Skin of body (tissue), 3 donors: ENCODE measurements at places on chromosomes 5 and 9. TPM values are rescaled to one million over a fixed set of nuclear protein-coding genes. Genes with fewer than 3 reads are reported as not detected.

DNA sequence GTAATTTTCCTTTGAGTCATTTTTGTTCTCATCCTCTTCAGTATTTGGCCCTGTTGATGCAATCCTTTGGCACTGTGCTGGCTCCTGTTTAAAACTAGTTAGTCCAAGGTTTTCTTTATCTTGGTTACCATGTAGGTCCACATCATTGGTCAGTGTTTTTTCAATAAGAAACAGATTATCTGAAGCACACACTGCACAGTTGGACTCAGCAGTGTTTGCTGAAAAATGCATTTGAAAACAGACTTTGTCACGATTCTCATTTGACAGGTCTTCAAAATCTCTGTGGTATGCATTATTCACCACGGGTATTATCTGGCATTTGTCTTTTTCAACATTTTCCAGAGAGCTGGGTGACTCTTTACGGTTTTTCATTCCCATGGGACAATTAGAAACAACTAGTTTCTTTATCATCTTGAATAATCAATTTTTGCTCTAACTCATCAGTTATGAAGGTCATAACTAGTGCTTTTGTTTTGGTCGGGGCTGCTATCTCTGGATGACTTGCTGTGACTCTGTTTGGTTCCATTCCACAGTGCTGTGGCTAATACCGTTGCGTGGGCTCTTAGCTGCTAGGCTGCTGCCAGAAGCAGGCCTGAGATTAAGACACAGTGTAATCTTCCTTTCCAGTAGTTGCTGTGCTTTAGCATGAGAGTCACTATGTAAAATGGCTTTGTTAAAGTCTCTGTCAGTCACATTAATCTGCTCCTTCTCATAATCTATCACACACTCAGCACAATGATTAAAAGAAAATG, 36.2 kb downstream of the NUDT12 start:
- no peak for DNase-seq

DNA sequence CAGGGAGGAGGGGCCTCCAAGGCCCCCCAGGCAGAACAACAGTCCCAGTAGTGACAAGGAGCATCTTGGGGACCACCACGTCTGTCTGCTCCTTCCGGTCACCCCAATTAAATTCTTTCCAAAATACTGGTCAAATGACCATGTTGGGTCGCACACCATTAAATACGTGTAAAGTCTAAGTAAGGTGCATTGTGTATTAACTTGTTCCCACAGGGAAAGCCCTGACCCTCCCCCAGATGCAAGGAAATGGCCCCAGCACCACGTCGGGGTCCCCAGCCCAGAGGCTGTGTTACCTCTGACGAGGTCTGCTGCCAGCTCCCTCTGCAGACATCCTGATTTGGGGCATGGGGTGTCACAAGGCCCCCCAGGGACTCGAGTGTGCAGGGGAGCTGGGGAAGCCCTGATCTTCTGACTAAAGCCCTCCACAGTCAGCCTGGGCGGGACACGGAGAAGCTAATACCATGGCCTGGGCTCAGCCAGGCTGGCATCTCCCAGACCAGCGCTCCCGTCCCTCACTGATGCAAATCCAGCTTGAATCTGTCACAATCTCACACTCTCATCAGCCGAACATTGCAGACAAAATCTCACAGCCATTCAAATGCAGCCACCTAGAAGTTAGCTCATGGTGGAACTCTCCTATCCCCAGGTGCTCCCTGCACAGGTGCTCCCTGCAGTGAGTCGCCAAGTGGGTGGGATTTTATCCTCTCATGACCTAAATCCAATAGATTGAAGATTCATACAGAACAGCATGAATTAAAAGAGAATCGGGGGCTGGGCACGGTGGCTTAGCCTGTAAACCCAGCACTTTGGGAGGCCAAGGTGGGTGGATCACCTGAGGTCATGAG, 13.6 kb downstream of the TERT start:
- DNase-seq, result no peak

OR1J2 gene
- total RNA-seq, result not detected

DNA sequence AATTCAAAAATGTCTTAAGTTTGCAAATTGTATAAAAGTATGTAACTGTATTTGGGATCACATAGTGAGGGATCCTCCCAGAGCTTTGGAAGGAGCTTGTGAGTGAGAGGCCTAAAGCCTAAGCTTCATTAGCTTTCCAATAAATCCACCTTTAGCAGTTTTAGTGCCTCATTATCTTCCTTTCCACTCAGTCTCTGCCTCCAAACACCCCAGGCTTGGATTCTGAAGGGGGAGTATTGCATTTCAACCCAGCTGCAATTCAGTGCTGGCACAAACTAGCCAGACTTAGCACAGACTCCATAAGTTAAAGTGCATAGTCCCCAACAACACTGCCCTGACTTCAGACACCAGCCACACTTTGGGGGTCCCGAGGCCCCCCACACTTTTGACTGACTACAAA, 113.5 kb downstream of the SMARCA2 start:
- DNase-seq, result no peak

DNA sequence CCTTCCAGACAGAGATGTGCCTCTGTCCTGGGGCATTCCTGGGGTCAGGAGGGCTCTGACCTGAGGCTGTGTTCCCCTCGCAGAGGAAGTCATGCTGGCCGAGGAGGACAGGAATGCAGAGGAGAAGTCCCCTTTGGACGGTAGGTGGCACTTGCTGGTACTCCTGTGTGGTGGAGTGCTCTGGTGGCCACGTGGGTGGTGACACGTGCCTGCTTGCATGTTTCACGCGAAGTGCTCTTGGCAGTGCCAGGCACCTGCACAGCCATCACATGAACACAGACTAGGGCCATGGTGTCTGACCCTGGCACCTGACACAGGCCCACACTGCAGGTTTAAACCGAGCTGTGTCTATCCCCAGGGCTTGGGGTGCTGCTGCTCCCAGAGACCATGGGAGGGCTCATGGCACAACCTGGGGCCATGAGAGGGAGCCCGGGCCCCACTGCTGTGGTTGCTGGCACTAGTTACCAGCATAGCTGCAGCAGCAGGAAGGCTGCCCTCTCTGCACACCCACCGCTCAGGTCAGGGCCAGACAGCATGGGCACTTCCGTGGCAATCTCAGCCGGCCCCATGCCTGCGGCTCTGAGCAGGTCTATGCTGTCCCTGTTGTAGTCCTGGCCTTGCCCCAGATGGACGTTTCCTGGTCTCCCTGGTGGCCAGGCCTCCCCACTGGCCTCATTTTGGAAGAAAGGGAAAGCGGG, 79.3 kb downstream of the CACNA1B start:
- DNase-seq, result no peak

LCN15 gene
- total RNA-seq, result not detected

- no peak for DNase-seq
These were observed 18.7 kb downstream of the CPLX2 start for GRCh38 chr5:175889910-175890684.

- no peak for DNase-seq
These were observed 7.0 kb upstream of the UGT3A2 start for GRCh38 chr5:36073595-36074216.

- peak; percentile 73 for DNase-seq
These were observed 891.4 kb upstream of the C9orf72 start for GRCh38 chr9:28464481-28465216.

GRCh38 chr5:177957241-177957640, 38.8 kb downstream of the PROP1 start:
- no peak for DNase-seq

- no peak for DNase-seq
These were observed 917.0 kb downstream of the MAT2B start for GRCh38 chr5:164422400-164422799.

CMBL gene
- 16.9 TPM for total RNA-seq

DNA sequence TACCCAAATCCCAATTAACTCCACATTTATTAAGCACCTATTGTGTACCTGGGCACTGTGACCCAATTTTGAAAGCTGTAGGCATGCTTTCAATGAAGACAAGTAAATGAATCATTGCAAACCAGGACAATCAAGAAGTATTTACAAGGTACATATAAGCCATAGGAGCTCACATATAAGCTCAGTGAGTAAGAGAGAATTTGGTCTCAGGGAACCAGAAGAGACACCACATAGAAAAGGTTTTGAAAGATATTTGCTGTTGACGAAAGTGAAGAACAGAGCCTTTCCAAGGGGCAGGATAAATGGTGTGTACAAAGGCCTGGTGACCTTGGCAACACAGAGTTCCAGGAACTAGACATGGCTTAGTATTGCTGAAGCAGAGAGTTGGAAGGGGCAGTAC, 187.6 kb downstream of the CD180 start:
- DNase-seq, result no peak

GRCh38 chr9:112559629-112560413, 73.2 kb downstream of the KIAA1958 start:
- DNase-seq, result no peak

DNA sequence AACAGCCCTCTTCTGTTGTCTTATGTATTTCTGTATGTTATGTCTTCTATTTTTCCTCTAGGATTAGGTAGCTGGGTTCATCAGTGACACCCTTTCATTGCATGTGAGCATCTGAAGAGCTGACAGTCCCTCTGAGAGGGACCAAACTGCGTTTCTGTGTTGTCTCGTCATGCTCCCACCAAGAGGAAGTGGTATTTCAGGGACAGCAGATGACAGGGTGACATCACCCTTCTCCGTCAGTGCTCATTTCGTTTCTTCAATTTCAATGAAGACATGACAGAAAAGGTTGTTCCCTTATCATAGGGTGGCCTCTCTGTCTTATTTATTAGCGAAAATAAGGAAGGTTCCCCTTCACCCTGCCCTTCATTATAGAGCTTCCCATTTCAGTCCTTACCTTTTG, 225.9 kb upstream of the NR4A3 start:
- DNase-seq, result no peak

- DNase-seq, result no peak
These were observed 29.3 kb downstream of the ASS1 start for GRCh38 chr9:130474106-130474505.

FST gene
- 58.7 TPM for total RNA-seq

- DNase-seq, result no peak
These were observed 53.0 kb downstream of the ZNF622 start for GRCh38 chr5:16412556-16412955.

DNA sequence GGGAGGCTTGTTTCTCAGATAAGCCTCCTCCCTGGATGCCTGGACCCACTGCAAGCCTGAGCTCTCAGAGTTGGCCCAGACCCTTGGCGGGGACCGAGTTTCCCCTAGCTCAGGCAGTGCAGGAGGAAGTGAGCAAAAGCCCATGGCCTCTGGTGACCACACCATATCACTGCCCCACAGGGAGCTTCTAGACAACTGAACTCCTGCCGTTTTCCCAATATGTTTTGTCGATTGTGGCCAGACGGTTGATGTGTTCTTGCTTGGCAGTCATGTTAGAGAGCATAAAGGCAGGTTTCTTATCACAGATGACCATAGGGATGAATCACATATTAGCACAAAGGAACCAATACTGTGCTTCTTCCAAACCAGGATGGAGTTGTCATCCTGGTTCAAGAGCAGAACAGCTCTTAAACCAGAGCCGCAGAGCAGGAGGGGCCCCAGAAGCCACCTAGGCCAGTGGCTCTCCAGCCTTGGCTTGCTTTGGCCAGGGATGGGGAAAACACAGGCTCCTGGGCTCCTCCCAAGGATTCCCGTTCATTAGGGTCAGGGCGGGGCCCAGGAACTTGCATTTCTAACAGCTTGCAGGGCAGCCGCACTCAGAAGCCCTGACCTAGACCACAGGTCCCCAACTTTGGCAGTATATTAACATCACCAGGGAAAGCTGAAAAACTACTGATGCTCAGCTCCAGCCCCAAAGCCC, 113.1 kb upstream of the TBC1D2 start:
- DNase-seq, result no peak
